ENCODE measurements at places on chromosomes 1 and 21.

GRCh38 chr1:60068393-60069045 lies 5.1 kb downstream of the C1orf87 start:
- DNase-seq = peak; percentile 85

DNA sequence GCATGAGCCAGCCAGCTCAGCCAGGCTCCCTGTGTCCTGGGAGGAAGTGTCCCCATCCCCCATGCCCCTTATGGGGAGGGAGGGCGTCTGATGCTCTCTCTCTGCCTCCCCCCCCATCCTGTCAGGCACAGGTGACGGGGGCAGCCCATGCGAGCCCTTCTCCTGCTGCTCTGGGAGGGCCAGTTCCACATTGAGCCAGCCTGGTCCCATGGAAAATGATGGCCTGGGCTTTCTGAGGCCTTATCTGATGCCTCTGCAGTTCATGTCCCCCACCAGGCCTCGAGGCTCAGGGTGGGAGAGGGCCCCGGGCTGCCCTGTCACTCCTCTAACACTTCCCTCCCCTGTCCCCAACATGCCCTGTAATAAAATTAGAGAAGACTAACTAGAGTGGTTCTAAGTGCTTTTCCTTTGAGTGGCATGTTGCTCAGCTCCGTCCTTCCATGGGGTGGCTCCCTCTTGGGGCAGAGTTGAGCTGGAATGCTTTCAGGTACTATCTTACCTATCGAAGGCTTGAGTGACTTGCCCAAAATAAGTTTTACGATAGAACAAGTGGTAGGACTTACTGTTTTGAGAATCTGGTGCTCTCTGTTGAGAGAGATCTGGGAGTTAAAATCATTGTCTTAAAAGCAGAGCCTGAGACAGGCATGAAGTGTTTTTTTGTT lies 1.8 kb upstream of the MTFR1L start:
- DNase-seq = no peak

- peak; percentile 14 for DNase-seq
These were observed at the start of gene YOD1 for GRCh38 chr1:207051191-207051943. Gene YOD1 (minus strand): TSS chr1:207051208. CDS start chr1:207051030, 178 bp downstream.

DNA sequence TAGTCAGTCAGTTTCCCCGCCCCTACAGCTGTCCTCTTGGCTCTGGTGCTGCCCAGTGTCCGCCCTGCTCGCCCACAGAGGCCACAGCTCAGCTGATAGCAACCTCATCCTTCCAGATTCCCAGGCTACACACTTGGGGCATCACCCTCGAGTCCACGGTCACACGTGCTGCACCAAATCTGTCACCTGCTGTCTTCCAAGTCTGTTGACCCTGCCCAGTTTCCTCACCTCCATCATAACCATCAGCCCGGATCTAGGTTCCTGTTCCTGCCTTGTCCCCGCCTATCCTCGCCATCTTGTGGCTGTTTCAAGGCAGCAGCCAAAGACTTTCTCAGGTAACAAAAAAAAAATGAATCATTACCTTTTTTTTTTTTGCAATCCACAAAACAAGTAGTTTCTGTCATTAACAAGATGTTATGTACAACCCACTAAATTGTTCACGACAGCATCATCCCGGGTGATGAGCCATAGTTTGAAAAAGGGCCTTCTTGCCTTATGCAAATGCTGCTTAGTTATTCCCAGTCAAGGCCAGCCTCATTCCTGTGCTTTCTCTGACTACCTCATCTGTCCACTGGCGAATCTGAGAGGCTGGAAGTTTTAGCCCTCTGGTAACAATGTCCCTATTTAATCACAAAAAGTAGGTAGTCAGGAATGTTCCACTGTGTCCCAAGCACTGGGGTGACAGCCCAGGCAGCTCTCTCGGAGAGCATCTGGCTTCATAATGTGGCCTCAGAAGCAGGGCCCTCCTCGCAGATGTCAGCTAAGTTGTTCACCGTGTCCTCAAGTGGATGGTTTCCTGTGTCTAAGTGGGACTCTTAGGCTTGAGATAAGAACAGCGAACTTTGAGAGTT lies 4.9 kb upstream of the MIIP start:
- peak; percentile 42 for DNase-seq

GRCh38 chr1:94329276-94329675 lies 88.9 kb upstream of the ABCD3 start:
- no peak for DNase-seq

DNA sequence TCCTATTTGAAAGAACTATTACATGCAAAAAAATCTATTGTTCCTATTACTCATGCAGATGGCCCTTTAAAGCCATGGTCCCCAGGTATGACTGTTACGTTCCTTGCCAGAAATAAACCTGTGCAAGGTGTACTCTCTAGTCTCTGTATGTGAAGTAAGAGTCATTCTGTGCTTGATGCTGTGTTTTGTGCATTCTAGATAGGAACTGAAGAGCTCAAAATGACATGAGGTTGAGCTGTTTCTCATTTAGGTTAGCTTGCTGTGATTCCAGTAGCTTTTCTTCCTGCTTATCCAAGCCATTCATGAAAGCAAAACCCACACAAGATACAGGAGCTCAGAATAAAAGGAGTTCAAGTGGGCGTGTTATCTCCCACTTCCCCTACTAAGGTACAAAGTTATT lies 64.3 kb upstream of the ZNF326 start:
- no peak for DNase-seq

- no peak for DNase-seq
These were observed 34.9 kb downstream of the AADACL4 start for GRCh38 chr1:12678820-12679219.

DNA sequence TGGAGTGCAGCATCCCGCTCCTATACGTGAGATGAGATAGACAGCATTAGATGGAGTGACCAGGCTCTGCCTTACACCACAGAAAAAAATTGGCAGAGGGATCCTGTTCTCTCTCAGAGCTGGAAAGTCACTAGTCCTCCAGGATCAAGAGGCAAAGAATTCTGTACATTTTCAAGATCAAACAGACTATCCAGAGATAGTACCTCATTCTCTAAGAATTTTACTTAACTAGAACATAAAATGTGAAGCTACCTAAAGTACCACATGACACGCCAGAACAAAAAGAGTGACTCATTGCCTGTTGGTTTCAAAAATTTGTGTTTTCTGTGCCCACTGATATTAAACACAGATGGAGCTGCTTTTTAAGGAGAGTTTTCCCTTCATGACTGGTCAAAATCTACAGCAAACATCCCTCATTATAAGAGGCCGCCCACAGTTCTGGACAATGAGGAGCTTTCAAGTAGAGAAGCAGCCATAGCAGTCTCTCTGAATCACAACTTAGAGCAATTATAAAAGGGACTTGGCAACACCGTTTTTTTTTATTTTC lies 32.3 kb downstream of the CD160 start:
- DNase-seq = peak; percentile 98

DNA sequence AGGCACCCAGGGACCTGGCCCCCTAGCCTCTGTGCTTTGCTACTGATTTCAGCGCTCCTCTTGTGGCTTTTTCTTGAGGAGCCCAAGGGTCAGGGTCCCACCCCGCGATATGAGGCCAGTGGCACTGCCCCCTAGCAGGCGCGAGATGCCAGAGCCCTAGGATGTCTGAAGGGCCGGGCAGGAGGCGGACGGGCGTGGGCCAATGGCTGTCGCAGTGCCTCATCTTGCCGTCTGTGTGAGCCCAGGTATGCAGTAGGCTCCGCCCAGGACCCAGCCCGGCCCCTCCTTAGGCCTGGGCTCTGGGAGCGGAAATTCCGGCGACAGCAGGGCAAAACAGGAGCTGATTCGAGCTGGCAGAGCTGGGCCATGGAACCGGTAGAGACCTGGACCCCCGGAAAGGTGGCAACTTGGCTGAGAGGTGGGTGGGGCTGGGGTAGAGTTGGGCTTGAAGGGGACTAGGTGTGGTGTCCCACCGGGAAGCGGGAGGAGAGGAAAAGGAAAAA lies at the start of gene CNKSR1:
CNKSR1 (plus strand) TSS at position 310 of the 503 bp plus-strand sequence; CDS start at position 367, 57 bp downstream.
- no peak for DNase-seq

DNA sequence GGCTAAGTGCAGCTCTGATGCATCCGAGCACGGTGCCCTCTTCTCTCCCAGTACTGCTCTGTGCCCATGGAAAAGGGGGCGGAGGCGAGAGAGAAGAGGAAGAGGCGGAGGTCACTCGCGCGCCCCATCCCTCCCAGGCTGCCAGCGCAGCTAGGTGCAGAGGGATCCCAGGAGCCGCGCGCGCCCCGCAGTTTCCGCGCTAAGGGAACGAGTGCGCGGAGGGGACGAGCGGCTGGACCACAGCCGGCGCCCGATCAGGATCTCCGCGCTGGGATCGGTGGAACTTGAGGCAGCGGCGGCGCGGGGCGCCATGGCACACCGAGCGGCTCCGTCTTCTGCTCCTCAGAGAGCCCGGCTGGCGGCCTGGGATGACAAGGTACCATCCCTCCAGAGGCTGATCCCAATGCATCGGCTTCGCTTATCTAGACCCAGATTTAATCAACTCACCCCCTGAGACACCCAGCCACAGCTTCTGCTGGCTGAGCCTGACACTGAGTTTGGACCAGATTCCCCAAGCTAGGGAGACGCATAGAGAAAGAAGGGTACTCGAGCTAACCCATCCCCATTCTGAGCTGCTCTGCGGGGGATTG lies at the start of gene PTGFR:
PTGFR (plus strand) TSS at position 114 of the 590 bp plus-strand sequence. CDS start 1,770 bp downstream, outside the sequence.
- peak; percentile 39 for DNase-seq

GRCh38 chr1:161138431-161138830 lies 6.0 kb upstream of the DEDD start:
- no peak for DNase-seq

GRCh38 chr1:175394739-175395138 lies 202.2 kb upstream of the KIAA0040 start:
- no peak for DNase-seq

GRCh38 chr1:158028969-158029368 lies 35.5 kb downstream of the KIRREL1 start:
- peak; percentile 40 for DNase-seq

DNA sequence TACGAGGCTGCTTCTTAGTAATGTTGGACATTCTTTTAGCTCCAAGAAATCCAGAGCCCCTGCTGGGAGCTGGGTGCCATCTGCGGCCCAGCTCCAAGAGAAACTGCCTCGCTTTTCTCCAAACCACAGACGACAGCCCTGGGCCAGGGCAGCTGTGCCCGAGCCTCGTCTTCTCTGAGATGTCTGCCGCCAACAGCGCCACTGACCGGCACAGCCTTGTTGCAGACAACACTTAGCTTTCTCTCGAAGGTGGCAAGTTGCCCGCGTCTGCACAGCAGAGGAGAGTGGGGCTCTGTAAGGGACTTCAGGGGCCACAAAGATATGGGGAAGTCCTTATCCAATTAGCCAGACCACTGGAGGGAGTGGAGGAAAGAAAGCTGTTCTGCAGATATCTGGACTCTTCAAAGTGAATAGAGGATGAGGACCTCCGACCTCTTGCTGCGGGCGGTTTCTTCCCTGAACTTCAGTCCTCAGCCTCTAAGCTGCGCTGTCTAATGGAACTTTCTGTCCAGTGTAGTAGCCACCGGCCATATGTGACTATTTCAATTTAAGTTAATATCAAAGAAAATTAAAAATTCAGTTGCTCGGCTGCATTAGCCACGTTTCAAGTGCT lies 63.9 kb upstream of the DISP3 start:
- DNase-seq = no peak

- DNase-seq = no peak
These were observed 225.8 kb downstream of the RYR2 start for GRCh38 chr1:237267743-237268142.

GRCh38 chr1:118871582-118872171 lies 116.5 kb downstream of the TBX15 start:
- no peak for DNase-seq

DNA sequence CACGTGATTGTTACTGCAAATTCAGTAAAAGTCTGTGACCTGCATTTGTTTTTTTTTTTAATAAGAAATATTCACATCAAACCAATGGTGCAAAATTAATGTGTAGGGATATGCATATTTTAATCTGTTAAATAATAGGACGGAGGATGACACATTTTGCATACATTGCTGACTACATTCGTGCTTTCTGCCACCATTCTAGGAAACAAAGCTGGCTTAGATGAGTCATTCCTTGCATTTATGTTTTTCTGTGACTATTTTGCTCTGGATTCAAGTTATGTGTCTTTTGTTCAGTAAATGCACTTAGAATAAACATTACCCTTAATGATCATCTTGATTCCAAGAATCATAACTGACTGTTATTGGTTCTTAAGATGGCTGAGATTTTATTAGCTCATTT lies 23.9 kb upstream of the CYYR1 start:
- DNase-seq = peak; percentile 11

DNA sequence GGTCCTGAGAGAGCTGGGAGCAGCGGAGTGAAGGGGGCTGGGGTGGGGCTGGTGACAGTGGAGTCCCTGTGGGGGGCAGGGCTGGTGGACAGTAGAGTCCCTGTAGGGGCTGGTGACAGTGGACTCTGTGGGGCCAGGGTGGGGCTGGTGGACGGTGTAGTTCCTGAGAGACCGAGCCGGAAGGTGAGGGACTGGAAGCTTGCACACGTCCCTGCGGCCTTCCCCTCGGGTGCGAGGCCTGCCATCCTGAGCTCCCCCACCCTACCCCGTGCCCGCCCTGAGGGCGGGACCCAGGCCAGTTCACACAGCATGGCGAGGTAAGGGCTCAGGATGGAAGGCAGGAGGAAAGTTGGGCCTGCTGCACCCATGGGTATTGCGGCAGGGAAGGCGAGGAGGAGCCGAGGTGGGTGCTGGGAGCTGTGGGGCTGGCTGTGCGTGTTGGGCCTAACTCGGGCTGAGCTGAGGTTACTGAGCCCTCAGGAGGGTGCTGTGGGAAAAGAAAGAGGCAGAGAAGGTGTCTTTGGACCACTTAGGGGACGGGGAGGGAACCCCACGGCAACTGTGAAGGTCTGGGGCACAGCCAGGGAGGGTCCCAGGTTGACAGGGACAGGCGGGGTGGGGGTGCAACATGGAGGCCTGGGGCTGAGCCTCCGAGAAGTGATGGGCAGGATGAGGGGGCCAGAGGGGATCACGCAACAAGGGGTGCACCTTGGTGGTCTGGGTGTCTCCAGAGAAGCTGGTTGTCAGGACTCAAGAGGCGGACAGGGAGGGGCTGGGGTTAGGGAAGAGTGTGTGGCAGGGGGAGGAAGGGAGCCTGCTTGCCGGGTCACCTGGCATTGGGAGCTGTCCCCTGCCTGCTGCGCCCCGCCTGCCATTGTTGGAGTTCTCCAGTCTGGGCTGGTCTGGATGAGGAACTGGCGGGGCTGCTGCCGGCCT lies 60.8 kb downstream of the PRKCZ start:
- DNase-seq = no peak

DNA sequence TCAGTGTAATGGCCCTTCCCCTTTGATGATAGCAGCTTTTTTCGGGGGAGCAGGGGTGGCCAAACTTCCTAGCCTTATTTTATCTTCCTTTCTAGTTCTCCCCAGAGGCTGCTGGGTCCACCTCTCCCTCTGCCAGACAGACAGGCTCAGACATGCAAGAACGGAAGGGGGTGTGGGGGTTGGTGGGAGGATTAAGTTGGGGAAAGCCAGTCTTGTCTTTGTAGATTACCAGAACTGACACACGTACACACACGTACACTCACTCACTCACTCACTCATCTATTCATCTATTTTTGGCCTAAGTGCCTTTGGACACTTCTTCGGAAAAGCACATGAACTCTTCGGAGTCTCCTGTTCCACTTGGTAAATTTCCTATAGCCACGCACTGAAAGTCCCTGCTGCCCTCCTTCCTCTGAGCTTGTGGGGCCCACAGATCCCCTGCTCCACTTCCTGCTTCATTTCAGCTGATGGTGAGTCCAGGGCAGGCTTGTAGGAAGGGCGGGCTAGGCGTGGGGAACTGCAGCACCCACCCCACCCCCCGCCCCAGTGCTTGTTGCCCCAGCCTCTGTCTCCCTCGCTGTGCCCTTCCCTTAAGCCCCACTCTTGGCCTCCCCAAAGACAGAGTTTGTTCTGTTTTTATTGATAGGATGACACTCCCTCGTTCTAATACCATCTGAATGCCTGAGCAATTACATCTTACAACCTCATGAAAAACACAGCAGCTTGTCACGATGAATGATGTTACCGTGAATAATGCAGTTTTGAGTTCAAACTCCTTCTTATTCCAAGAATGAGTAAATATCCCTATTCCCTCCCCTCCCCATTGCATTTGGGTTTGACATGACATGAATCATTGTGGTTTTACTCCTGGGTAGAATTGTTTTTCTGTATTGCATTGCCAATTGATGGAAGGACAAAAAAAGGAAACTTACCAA lies 60.7 kb upstream of the ATP5PO start:
- peak; percentile 99 for DNase-seq
